ENCODE measurements at places on chromosomes 7 and 10.
A peak's percentile ranks its signal among the peaks of the same experiment; 100 is the strongest.

- no peak for DNase-seq
Observed at GRCh38 chr10:123274306-123275135, 120.3 kb downstream of the BUB3 start.

GRCh38 chr10:113158183-113158582, 208.1 kb downstream of the TCF7L2 start:
- DNase-seq: no peak

DNA sequence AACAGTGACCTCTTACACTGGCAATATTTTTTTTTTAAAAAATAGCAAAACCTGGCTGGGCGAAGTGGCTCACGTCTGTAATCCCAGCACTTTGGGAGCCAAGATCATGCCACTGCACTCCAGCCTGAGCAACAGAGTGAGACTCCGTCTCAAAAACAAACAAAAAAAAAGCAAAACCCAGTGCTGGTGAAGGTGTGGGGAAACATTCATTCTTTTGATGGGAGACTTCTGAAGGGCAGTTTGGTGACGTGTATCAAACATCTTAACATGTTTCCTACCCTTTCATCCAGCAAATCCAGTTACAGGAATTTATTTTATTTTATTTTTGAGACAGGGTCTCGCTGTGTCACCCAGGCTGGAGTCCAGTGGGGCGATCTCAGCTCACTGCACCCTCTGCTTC, 58.0 kb downstream of the CHST3 start:
- DNase-seq: no peak

- no peak for DNase-seq
Observed at GRCh38 chr7:93882468-93882867, 8.1 kb downstream of the TFPI2 start.

DNA sequence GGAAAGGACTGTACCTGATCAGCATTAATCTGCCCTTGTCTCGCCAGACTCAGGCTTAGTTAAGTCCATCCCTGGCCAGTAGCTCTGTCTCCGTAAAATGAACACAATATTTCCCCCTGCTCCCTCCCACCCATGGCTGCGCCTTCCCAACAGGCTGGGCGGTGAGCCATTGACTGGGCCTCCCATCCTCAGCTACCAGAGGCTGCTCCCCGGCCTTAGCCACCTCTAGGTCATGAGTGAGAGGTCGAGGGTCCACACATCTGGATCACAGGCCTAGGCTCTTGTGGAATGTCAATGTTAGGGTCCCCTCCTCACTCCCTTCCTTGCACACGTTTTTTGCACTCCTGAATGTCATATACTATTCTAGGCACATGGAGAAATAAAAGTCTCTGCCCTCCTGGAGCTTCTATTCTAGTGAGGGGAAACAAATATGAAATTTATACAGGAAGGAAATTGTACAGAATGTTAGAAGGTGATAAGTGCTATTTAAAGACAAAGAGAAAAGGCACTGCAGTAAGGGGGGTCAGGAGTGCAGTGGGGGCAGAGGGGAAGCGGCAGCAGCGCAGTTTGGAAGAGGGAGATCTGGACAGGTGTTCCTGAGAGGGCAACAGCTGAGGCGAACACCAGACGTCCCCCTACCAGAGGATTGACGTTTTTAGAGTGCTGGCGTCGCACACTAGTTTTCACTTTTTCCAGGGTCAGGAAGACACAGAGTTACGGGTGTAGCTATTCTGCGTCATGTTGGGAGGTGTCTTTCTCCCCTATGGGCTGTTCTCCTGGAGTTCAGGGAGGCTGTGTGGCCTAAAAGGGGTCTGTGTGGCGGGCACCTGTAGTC, 17.2 kb upstream of the EIF5AL1 start:
- no peak for DNase-seq

GRCh38 chr7:22051886-22052673, 106.4 kb upstream of the CDCA7L start:
- DNase-seq: no peak

- DNase-seq: no peak
Observed at GRCh38 chr7:47887016-47887640, 61.1 kb downstream of the PKD1L1 start.

GRCh38 chr10:113999531-113999930, 44.1 kb upstream of the ADRB1 start:
- peak; percentile 41 for DNase-seq

DNA sequence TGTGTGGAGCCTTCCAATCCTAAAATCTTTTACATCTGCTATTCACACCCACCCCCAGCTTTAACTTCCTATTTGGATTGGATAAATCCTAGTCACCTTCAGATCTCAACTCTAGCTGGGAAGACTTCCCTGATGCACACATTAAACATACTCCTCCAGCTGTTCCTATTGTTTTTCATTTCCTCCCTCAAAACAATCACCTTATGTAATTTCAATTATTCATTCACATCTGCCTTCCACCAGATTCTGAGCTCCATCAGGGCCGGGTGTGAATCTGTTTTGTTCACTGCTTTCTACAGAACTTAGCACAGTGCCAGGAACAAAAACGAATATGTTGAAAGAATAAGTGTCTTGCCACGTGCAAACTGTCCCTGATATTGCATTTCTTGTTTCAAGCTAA, 497.4 kb downstream of the PLXDC2 start:
- DNase-seq: no peak

- DNase-seq: no peak
Observed at GRCh38 chr10:110474826-110475225, 22.9 kb upstream of the DUSP5 start.

DNA sequence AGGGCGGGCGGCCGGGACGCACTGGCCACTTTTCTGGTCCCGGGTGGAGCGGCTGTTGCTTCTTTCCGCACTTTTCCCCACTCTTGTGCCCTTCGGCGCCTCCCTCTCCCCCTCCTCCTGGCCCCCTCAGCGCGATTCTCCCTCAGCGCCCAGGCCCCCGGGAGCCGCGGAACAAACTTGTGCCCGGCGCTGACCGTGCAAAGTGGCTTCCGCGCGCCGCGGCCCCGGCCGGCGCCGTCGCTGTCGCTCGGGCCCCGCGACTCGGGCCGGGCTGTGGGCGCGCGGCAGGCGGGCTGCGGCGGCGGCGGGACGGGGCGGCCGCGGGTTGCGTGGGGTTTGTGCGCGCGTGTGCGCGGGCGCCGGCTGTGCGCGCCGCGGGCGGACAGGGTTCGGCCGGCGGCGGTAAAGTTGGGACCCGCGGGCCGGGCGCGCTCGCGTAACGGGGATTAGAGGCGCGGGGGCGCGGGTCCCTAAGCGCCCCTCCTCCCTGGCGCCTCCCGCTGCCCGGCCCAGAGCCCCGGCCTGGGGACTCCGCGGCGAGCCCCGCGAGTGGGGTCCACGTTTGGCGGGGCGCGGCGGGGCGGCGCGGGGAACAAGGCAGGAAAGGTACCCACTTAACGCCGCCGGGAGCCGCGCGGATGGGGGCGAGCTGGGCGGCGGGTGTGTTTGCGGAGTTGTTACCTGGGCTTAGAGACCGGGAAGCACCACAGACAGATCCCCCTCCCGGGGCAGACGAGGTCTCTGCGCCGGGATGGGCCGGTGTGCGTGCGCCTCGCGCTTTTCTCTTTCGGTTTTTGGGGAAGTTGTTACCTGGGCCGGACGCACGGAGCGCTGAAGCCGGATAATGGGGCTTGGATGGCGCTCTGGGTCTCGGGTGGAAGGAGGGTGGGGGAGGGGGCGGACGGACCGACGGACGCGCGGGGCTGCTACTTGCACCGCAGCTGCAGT, 860 bp downstream of the ZEB1 start:
- DNase-seq: no peak

DNA sequence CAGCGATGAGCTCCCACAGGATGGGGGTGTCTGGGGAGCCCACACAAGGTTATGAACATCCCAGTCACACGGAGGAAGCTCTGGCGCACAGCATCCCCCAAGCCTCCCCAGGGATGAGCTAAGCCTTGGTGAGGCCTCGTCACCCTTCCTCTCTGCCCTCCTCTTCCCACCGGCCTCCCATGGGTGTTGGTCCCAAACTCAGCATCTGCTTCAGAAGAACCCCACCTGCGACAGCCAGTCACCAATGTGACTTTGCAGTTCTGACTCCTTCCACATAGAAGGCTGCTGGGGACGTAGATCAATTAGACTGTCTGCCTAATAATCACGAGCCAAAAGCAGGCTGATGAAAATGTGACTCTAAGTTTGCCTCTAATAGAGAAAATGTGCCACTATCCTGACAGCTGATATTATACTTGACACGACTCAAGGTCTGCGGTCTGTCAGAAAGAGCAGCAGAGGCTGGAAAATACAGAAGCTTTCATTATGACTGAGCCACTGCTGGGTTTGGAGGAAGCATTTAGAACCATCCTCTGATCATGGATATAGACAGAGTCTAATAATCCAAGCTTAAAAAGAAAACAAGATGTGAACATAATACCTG, 116.0 kb upstream of the PFKP start:
- no peak for DNase-seq

DNA sequence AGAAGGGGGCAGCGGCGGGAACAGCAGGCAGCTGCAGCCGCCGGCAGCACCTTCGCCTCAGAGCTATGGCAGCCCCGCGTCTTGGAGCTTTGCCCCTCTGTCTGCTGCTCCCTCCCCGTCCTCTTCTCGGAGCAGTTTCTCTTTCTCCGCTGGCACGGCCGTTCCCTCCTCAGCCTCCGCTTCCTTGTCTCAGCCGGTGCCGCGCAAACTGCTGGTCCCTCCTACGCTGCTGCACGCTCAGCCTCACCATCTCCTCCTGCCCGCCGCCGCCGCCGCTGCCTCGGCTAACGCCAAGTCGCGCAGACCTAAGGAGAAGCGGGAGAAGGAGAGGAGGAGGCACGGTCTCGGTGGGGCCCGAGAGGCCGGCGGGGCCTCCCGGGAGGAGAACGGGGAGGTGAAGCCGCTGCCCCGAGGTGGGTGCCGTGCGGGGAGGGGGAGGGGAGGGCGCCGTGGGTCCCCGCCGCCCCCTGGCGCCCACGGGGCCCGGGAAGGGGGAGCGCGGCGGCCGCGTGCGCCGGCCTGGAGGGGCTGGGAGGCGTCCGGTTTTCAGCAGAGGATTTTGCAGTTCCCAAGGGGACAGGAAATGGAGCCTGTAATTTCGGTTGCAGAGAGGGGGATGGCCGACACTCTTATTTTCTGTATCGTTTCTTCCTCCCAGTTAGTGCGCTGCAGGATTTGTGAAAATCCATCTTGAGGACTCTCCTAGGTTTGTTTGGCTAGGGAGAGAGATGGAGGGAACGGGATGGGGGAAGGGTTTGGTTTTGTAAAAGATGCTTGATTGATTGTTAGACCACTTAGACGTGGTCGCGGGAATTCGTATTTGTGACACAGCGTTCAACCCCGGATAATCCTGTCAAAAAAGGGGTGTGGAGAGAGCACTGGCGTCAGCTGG, 630 bp downstream of the RSBN1L start:
- peak; percentile 62 for DNase-seq

DNA sequence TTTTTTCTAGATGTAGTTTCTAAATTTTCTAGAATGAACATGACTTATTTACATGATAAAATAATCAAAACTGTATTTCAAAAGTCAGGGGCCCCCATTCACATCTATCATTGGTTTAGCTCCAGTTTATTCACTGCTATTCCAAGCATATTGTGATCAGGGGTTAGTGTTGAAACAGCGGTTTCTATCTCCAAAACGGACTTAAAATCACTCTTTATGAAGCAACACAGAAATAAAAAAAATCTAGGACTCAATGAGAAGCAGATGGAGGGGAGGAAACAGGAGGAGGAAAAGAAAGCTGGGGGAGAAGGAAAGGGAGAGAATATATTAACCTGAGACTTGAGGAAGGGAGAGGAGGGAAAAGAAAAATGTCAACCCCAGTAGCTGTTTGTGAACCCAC, 14.8 kb upstream of the CH25H start:
- no peak for DNase-seq

DNA sequence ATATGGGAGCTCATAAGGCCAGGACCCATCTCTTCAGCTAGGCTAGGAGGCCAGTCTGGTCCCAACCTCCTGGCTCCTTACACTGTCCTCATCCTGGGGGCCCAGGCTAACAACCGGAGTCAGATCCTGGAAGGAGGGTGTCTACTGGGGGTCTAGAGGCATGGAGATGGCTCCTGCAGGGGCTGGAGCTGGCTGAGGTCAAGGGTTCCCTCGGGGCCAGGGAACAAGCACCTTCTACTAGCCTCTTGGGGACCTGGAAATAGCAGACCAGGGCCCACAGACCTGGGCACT, 37.2 kb downstream of the CLRN3 start:
- no peak for DNase-seq

DNA sequence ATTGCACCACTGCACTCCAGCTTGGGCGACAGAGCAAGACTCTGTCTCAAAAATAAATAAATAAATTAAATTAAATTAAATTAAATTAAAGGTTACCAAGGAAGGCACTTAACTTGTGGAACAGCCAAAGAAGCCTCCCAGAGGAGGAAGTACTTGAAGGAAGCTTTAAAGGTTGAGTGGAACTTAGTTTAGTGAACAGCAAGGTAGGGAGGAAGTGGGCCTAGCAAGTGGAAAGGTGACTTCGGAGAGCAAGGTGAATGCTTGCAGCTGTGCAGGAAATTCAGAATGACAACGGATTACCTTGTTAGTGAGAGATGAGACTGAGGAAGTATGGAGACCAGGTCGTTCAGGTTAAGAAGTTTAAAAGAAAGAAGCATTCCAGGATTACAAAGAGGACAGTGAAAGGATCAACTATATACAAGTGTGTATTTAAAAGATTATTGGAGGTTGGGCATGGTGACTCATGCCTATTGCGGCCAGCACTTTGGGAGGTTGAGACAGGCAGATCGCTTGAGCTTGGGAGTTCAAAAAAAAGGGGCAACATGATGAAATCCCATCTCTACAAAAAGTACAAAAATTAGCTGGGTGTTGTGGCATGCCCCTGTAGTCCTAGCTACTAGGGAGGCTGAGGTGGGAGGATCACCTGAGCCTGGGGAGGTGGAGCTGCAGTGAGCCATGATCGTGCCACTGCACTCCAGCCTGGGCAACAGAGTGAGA, 12.8 kb upstream of the RPEL1 start:
- no peak for DNase-seq

GRCh38 chr7:53744403-53744760, 708.9 kb downstream of the POM121L12 start:
- no peak for DNase-seq

Measured in inflammatory macrophage (primary cell).